MCF 10A (cell line): ENCODE measurements at places on chromosomes 4 and X.

- no peak for DNase-seq
Measured at GRCh38 chr4:66766557-66766956, 778.7 kb downstream of the CENPC start.

DNA sequence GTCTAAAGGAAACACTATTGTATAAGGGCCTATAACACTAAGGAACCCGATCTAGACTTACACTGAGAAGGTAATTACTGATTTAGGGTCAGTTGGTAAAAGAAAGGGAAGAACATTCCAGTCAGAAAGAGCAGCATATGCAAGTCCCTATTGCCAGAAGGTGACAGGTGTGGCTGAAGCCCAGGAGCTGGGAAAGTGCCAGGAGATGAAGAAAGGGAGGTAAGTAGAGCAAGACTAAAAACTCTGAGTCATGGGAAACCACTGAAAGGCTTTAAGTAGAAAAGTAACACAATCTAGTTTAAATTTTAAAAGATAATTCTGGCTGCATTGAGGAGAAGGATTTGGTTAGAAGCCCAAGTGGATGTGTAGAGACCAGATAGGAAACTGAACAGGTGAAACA lies 77.7 kb upstream of the INTU start:
- DNase-seq, result peak; percentile 59

GRCh38 chrX:143661286-143661685 lies 25.4 kb upstream of the SLITRK4 start:
- no peak for DNase-seq

GRCh38 chr4:105088110-105088879 lies 58.4 kb upstream of the TET2 start:
- DNase-seq, result peak; percentile 58

DNA sequence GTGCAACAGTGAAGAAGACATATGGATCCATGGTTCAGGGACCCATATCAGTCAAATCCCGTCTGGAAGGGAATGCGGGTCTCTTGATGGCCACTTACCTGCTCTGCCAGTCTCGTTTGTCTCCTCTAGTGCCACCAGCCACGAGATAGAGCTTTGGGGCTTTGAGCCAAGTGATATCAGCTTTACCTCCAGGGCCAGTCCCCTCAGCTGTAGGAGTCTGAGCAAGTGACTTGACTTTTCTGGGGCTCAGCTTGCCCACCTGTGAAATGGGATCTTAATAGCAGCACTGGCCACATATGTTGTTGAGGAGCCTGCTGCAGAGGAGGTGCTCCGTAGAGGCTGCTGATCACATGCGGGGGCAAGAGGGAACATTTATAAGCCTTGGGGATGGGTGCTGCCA lies 1.2 kb downstream of the SLC2A9 start:
- DNase-seq, result no peak

DNA sequence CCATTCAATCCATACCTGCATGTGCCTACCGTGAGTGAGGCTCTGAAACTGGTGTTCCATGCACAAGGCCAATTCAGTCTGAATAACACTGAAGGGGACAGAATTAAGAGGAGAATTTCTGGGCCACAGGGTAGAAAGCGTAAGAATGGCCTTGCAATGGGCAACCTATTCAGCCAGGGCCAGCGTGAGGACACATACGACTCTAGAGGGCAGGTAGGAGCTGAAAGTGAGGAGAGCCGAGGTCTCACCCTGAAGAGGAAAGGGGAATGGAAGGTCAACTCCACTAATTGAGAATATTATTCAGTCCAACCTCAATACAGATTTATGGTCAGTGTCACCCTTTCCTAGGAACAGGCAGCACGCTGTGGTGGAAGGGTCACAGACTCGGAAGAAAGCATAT lies 202.2 kb downstream of the TRIML1 start:
- DNase-seq, result no peak

- DNase-seq, result no peak
Measured at GRCh38 chr4:3362431-3363287, 69.8 kb downstream of the RGS12 start.

DNA sequence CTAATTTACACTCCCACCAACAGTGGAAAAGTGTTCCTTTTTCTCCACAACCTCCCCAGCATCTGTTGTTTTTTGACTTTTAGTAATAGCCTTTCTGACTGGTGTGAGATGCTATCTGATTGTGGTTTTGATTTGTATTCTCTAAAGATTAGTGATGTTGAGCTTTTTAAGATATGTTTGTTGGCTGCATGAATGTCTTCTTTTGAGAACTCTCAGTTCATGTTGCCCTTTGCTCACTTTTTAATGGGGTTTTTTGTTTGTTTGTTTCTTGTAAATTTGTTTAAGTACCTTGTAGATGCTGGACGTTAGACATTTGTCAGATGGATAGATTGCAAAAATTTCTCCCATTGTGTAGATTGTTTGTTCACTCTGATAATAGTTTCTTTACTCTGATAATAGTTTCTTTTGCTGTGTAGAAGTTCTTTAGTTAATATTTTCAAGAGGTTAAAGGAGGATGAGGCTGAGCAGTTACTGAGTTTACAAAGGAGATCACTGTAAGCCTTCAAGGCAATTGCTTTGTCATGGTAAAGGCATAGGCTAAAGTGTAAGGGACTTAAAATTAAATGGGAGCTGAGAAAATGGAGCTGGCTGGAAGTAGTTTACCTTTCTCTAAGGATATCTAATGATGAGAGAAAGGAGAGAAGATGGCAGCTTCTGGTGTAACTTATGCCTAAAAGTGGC lies 323.4 kb downstream of the PCDH7 start:
- DNase-seq, result no peak

- no peak for DNase-seq
Measured at GRCh38 chrX:42127563-42127962, 204.2 kb upstream of the CASK start.

- no peak for DNase-seq
Measured at GRCh38 chrX:80576267-80576666, 156.0 kb downstream of the TENT5D start.

GRCh38 chr4:31539284-31540069 lies 819.3 kb downstream of the PCDH7 start:
- peak; percentile 0 for DNase-seq

- DNase-seq, result no peak
Measured at GRCh38 chr4:155742310-155743015, 16.4 kb upstream of the GUCY1B1 start.
